ENCODE measurements at places on chromosomes 1 and 21.

GRCh38 chr1:215584389-215584788 lies 17.3 kb downstream of the KCTD3 start:
- no peak for DNase-seq

DNA sequence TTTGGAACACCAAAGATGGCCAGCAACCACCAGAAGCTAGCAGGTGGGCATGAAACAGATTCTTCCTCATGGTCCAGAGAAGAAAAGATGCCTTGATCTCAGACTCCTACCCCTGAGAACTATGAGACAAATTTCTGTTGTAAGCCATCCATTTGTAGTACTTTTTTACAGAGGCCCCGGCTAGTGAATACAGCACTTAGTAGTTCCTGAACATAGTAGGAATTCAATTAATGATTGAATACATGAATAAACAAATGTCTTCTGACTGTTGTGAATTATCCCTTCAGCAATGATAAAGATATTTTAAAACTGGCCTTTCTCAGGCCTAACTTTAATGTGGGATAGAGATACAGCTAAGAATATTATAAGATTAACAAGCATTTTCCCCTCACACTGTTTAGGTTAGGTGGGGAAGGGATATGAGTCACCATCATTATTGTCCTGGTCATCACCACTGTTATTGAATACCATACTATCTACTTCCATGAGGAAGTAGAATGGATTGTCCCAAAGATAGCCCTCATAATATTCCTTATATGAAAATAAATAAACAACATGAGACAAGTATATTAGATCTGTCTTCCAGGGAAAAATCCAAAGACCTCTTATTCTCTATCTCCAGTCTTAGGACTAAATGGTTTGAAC lies 51.4 kb downstream of the ADCY10 start:
- DNase-seq, result no peak

DNA sequence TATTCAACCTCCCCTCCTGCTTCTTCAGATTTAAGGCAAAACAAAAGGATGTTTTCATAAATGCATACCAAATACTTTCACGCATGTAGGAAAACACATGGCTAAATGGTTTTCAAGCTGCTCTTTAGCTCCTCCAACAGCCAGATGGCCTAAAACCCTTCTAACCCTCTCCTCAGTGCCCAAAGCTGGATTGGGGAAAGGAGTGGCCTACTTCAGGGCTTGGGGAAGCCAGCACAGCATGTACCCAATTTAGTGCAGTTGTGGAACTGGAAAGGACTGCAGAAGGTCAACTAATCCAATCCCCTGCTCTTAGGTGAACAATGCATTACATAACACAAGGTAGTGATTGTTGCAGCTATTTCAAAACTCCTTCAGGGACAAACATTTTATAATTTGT lies 9.3 kb downstream of the F5 start:
- no peak for DNase-seq

- DNase-seq, result no peak
These were observed 4.7 kb downstream of the IRF6 start for GRCh38 chr1:209800984-209801834.

GRCh38 chr21:38175306-38175705 lies 81.5 kb upstream of the KCNJ15 start:
- DNase-seq, result no peak

- DNase-seq, result no peak
These were observed 418.5 kb downstream of the PLPP3 start for GRCh38 chr1:56160773-56161315.

DNA sequence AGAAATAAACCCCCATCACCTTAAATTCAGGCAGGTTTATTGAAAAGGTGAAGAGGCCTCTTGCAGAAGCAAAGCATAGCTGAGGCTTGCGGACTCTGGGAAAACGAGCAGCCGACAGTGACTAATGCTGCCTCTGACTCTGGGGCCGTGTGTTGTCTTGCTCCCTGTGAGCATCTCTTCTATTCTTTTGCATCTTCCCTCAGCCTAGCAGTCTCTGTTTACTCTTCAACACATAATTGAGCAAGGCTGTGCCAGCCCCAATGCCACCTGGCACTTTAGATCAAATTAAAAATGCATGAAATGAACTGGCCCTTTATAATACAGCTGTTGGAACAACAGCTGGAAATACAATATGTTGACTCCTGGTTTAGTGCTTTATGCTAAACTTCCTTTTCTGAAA lies 18.4 kb upstream of the REG4 start:
- DNase-seq, result peak; percentile 62

DNA sequence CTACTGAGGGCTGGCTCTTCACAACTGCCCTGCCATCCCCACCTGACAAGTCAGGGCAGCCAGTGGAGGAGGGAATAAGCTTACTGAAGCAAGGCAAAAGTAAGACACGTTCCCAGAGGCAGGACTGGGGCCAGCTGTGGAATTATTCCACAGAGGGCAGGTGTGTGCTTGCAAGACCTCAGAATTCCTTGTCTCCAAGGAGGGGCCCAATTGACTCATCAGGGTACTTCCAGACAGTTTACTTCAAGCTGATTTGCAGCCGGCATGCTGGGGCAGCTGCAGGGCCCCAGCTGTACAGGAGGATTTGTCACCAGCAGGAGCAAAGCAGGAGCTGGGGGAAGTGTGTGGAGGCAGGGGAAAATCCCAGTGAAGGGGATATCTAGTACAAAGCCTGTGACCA lies 167.5 kb upstream of the CAMK1G start:
- no peak for DNase-seq

- DNase-seq, result no peak
These were observed 19.2 kb upstream of the CHIA start for GRCh38 chr1:111271464-111271801.

GRCh38 chr1:169048043-169048442 lies 58.4 kb upstream of the ATP1B1 start:
- no peak for DNase-seq

- DNase-seq, result no peak
These were observed 127.2 kb downstream of the PTPRU start for GRCh38 chr1:29363536-29363935.

GRCh38 chr1:100736746-100737145 lies 17.2 kb downstream of the VCAM1 start:
- DNase-seq, result no peak

DNA sequence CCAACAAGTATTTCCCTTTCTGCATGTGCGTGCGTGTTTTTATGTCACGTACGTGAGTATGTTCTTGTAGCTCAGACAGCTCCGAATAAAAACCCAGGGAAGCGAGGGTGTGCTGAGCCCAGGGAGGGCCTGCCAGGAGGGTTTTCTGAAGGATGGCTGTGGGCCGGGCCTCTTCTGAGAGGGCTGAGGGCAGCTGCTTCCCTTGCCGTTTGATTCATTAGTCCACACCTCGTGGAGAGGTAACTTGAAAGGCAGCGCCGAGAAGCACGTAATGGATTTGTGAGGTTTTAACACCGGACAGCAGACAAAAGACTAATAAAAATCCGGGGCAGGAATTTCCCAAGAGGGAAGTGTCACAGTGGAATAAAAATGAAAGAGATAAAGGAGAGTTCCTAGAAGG lies 29.5 kb downstream of the CD247 start:
- no peak for DNase-seq

- no peak for DNase-seq
These were observed 18.5 kb downstream of the RIIAD1 start for GRCh38 chr1:151739590-151740355.

GRCh38 chr1:116501125-116501869 lies 69.5 kb downstream of the CD58 start:
- no peak for DNase-seq

Measured in NCI-H1417 treated with DMSO at 0.1 percent for 48 hours (cell line).